Activated naive CD8-positive, alpha-beta T cell treated with anti-CD3 and anti-CD28 coated beads for 36 hours (primary cell): ENCODE measurements at places on chromosomes 11 and 22.

- DNase-seq: no peak
Measured at GRCh38 chr22:22938672-22939587, 51.3 kb downstream of the IGLL5 start.

DNA sequence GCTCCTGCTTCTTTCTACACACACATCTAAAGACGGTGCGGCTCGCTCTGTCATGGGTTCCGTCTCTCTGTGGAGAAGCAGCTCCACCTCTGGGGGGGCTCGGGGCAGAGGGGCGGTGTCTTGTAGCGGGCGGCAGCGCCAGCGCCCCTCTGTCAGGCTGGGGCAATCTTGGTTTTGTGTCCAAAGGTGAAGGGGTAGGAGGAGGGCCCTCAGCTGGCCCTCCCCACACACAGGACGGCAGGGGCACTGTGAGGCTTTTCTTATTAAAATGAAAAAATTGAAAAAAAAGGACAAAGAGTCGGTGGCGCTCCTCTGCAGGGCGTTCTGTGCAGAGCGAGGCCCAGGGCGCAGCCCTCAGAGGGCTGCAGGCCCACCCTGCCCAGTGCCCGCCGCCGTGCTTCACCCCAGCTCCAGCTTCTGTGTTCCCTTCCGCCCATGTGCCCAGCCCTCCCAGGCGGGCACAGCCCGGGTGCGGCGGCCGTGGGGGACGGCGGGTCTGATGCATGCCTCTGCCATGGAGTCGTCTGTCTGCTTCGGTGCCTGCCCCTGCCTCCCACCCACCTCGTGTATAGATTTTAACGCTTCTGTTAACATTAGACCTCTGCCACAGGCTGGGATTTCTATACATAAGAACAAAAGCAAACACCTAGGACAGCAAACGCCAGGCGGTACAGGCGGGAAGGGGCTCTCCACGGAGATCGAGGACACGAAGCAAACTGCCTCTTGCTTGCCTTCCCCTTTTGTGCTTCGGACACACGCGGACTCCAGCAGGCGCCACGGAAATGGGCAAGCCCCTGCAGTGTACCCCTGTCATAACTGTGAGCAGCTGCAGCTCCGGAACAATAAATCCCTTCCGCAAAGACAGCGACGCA, 24.5 kb downstream of the MOB2 start:
- DNase-seq: no peak

GRCh38 chr11:134118006-134118405, 49.1 kb downstream of the JAM3 start:
- DNase-seq: no peak

- no peak for DNase-seq
Measured at GRCh38 chr11:63508009-63508408, 2.1 kb downstream of the LGALS12 start.

DNA sequence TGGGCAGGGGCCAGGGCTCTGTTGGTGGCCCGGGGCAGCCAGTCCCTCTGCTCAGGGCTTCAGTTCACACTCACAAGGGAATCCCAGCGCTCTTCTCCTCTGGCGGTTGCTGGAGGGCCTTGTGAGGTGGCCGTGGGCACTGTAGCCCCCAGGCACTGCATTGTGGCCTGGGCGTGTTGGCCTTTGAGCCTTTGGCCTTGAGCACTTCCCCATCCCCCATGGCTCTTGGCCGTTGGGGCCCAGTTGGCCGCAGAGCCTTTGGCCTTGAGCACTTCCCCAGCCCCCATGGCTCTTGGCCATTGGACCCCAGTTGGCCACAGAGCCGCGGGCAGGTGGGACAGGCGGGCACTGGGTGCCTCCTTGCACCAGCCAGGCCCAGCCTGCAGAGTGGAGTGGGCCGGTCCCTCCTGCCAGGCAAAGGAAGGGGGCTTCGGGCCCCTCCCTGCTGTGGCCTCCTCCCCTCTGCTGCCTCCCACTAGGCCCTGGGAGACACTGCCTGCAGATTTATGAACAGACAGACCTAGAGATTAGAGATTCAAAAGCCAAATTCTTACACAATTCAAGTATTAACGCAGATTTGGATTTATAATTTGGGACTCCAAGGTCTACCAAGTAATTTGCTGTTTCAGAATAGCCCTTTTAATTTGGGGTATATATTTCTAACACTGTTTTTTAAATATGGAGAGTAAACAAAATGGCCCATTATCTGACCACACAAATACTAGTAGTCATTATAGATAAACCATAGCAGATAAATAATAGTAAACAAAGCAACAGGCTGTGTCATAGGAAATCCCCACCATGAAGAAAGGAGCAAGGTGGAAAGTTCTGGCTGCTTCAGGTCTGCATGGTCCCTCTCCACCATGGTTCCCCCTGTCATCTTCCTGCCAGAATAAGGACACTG, 18.2 kb upstream of the TXNRD2 start:
- DNase-seq: no peak

DNA sequence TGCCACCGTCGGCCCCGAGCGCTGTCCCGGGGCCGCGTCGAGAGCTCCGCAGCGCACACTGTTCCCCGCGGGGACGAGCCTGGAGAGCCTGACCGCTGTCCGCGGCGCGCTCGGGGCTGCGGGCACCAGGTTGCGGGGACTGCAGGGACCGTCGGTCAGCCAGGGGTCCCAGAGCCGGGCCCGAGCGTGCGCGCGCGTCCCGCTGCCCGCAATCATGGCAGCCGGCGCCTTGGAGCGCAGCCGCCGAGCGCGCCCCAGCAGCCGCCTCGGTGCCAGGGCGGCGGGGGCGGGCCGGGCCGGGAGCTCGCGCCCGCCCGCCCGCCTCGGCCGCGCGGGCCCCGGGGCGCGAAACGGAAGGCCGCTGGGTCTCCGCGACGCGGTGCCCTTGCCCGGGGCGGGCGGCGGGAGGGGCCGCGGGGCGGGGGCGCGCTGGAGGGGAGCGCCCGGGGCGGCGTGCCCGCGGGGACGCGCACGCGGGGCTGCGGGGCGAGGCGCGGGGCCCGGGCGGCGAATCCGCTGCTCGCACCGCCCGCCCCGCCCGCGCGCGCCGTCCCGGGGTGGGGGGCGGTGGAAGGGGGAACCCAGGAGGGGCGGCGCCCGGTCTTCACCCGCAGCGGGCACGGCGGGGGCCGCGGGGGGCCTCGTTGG, 79.4 kb upstream of the PPARA start:
- peak; percentile 65 for DNase-seq

DNA sequence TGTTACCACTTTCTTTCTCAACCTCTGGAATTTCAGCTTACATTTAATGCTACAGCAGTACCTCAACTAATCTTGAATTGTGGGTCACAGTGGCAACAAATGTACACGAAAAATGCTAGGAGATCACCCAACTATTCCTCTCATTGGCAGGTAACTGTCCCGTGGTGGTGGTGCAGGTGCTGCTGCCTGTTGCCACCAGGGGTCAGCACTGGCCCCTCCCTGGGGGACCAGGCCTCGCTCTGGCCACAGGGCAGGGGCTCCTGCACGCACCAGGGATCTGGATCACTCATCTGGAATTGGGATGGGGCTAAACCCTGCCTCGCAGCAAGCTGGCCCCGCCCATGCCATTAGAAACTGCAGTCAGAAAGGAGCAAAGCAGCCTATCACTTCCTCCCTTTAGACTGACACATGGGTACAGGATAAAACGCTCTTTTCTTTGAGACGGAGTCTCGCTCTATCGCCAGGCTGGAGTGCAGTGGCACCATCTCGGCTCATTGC, 6.9 kb upstream of the POLDIP3 start:
- DNase-seq: peak; percentile 58

GRCh38 chr22:26658671-26659478, 1.5 kb downstream of the MIAT start:
- peak; percentile 78 for DNase-seq

DNA sequence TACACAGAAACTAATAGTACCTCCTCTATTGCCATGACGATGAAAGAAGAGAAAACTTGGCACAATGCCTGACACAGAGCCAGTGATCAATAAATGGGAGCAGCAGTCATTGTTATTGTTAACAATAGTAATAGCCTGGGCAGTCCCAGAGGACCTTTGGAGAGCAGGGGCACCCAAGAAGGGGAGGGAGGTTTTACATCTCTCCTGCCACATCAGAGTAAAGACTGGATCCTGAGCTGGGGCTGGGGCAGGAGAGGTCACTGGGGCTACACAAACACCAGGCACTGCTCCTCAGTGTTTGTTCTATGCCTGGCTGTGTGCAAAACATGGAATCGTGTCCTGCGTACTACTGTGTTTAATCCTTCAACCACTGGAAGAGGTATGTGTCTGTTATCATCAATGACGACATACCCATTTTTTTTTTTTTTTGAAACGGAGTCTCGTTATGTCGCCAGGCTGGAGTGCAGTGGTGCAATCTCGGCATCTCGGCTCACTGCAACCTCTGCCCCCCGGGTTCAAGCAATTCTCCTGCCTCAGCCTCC, 25.0 kb upstream of the CREB3L1 start:
- DNase-seq: no peak

DNA sequence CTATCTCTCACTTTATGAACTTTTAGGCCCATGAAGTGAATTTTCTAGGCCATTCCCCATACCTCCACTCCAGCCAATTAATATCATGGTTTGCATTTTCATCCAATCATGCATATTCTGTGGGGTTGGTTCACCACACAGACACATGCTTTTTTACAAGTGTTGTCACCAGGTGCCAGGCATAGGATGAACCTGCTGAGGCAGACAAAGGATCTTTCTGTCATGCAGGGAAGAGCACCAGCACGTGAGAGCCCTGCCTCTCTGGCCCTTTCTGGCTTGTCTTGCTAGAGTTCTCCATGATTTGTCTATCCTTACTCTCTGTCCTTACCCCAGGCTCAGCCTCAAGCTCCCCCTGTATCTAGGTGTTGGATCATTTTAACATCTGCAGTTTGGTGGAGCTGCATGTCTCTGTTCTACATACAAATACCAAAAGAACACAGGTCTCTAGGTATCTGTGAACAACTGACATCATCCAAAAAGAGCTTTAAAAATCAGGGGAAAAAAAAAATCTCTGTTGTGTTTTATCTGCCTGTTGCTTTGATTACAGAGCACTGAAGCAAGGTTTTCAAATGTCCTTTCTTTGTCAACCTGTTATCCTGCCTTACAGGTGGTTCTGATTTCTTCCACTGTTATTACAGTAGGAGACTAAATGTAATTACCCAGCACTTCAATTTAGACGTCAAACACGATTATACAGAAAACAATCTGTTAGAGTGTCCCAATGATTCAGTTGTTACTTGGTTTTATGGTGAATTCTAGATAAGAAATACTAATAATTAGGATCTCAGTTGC, 58.4 kb upstream of the GRAMD1B start:
- no peak for DNase-seq

DNA sequence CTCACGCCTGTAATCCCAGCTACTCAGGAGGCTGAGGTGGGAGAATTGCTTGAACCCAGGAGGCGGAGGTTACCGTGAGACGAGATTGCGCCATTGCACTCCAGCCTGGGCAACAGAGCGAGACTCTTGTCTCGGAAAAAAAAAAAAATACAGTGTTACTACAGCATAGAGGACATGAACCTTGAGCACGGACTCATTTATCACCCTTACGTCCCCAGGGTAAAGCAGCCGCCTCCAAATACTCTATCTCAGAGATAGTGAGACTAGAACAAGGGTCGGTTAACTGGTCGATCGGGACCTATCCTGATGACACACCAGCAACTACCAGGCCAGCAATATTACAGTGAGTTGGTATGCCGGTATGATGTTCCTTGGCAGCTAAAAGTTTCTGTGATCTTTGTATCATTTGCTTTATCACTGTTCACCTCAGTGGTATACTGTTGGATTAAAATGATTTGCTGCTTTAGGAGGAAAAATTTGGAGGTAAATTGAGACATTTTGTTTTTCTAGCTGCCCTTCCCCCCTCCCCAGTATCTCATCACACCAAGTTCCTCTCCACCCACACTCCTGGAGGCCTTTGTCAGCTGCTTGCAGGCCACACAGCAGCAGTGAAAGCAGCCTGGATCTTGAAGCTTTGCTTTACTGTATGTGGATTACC, 7.0 kb upstream of the SIDT2 start:
- no peak for DNase-seq

DNA sequence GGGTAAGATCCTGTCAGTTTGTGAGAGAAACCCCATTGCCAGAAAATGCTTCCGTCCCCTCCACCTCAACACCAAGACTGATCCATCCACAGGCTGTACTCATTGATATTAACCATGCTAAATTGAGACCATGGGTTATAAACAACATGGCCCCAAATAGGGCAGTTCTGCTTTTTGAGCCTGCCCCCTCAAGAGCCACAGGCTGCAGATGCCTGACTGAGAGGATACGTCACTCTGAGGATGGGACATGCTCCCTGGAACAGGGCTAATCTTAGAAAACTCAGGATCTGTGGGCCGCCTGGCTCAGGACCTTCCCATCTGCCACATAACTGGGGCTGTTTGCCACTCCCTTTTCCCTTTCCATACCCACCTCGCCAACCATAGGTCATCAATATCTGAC, 99.8 kb downstream of the MICAL2 start:
- DNase-seq: no peak

DNA sequence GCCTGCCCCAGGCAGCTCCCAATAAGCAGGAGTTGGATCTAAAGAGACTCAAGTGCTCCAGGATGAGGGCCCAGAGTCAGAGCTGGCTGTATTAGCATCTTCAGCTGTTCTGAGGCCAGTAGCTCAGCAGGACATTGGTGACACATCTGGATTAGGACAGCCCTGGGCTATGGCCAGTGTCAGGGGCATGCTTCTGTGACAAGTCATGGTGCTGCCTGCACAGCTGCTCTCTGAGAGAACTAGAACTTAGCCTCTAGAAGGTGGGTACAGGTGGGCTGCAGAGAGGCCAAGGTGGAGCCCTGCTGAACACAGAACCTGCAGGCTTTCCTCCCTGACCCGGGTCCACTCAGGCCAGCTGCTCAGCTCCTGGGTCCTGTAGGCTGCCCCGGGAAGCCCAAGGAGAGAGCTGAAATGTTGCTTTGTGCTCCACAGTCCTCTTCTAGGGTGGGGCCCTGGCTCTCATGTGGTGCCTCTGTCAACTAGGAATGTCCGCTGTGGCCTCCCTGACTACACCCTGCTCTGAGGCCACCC, 426.9 kb downstream of the SOX6 start:
- DNase-seq: no peak

DNA sequence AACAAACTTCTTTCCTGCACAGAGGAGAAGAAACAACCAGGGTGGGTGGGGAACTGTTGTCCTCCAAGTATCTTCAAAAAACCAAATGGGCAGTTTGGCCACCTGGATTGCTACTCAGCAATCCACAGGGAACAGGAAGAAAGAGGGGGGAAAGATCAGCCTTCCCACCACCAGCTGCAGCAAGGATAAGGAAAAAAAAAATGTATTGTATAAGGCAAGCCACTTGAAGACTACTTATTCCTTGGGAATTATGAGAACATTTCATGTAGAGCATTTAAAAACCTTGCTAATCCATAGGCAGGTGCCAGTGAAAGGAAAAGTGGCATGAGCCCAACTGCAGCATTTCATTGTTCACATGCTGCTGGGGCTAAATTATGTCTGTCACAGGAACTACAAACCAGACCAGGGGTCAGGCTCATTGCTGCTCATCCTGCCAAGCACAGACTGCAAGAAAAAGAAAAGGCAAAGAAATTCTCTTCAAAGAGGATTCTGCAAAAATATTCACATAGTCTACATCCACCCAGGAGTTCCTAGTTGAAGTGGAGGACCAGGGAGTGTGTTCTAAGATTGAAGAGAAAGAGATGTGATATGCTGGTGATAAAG, 2.2 kb downstream of the RAB30 start:
- DNase-seq: no peak
